Kasumi-1 (cell line): ENCODE measurements at places on chromosomes 1 and 21.

DNA sequence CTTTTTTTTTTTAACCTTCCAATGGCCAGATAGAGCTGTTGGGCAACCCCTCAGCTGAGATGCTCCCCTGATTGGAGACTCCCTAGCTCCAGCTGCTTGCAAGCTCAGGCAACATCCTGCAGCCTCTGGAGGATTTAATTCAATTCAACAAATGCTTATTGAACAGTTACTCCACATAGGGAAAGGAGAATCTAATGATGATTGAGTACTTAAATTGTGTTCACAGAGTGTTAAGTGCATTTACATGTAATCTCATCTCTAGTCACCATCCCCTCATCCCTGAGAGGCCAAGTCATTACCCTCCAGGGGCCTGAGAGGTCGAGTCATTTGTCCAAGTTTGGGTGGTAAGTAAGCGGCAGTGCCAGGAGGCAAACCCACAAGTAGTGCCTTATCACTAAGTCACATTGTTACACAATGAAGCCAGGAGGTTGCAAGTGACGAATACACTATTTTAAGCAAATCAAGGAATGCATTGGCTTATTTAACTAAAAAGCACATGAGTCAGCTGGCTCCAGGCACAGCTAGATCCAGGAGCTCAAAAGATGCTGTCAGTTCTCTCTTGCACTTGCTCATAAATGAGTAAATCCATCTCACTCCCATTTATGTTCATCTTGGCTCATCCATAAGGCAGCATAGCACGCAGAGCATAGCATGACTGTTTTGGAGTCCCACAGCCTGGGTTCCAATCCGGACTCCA lies 64.3 kb downstream of the OPTC start:
- DNase-seq: no peak

GRCh38 chr1:53410100-53410541 lies 49.1 kb upstream of the DMRTB1 start:
- no peak for DNase-seq

DNA sequence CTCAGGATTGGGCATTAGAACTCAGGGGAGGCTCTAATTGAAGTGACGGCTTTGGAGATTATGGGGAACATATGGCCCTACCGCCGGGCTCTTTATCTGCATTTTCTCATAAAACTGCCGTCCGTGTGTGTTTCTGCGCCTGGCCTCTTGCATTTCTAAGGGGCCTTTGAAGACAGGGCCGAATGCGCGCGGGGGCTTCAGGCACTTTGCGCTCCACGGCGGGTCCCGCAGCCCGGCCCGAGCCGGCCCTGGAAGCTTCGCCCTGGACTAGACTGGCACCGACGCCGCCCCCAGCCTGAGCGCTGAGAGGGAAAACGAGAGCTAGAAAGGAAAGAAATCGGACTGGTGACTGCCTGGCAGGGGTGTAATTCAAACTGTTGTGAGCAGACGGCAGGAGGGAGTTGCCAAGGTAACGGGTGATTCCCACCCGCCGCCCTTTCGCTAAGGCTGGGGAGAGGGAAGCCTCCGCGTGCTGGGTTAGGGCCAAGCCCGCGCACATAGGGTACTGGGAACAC lies 120.7 kb downstream of the LMX1A start:
- DNase-seq: no peak

DNA sequence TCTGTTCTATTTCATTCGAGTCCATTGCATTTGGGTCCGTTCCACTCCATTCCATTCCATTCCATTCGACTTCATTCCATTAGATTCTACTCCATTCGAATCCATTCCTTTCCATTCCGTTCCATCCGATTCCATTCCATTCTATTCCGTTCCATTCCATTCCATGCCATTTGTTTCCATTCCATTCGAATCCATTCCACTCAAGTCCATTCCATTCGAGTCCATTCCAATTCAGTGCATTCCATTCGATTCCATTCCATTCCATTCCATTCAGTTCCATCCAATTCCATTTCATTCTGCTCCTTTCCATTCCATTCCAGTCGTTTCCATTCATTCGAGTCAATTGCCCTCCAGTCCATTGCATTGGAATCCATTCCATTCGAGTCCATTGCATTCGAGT lies 2603.7 kb upstream of the TPTE start:
- no peak for DNase-seq

GRCh38 chr1:31585736-31586365 lies 9.5 kb downstream of the TINAGL1 start:
- DNase-seq: no peak

DNA sequence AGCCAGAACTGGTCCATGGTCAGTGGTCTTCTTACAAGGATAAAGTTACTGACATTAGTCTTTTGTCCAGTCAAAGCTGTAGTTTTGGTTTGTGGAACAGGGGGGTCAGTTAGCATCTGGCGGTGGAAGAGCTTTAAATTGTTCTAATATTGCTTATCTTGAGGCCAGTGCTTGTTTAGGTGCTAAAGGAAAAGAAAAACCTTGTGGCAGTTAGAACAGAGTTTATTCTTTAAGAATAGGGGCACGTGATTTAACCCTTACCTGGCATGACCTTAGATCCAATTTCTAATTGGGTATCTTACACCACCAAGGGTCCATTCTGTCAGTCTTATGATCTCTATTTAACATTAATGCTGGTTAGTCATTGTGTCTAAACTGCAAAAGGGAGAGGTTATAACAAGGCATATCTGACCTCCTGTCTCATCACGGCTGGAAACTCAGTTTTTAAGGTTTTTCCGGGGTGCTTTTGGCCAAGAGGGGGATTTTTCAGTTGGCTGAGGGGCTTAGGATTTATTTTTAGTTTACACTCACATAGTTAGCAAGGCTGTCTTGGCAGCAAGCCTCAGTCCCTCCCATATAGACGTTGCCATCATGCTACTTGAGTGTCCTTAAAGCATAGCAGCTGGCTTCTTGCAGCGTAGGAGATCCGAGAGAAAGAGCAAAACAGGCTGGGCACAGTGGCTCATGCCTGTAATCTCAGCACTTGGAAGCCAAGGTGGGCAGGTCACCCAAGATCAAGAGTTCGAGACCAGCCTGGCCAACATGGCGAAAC lies 60.1 kb upstream of the FAM89A start:
- no peak for DNase-seq
